ENCODE measurements at places on chromosomes 11 and 22.

DNA sequence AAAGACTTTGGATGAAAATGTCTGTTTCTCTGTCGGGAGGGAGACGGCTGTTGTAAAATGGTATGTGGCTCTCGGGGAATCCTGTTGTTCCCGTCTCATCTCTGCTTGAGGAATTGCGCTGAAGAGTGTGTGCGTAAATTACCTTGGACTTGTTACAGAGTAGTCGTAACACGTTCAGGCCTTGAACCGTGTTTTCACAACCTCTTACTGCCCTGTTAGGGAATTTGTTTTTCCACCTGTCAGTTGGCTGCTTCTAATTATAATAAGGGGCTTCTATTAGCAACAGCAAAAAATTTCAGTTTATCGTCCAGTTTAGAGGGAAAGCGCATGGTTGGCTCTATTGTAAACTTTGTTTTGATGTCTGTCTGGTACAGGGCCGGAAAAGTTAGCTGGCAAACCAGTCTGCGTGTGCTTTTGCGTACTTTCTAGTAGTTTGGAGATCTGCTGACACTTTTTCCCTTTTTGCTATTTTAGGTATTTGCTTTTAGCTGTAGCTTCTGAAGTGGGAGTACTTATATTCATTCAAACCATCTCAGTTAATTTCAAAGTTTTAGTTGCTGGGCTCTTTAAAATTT, 1.5 kb downstream of the HIPK3 start:
- no peak for DNase-seq

DNA sequence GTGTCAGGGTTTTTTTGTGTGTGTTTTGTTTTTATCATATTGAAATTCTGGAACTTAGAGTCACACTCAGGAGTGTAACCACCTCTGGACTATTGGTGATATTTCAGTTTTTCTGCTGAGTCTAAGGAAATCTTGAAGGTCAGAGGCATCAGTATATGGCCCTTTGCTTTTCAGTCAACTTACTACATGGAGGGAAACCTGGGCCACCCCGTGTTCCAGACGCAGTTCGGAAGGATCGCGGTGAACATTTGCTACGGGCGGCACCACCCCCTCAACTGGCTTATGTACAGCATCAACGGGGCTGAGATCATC, 19.9 kb downstream of the UPB1 start:
- DNase-seq = no peak

DNA sequence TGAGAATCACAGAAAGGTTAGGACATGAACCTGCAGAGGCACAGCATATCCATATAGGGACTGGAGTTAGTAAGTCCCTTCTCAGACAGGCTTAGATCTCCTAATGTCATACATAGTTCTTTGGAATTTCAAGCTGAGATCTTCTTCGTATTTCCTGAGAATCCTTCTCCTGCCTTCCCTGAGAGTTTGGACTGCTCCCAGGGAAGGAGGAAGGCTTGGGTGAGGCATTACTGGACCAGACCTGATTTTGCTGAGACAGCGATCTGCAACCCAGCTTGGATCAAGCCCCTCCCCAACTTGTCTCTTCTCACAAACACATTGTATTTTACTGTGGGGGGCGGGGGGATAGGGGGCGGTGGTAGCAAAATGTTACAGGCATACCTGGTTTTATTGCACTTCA, 108.5 kb downstream of the TSPAN18 start:
- no peak for DNase-seq

DNA sequence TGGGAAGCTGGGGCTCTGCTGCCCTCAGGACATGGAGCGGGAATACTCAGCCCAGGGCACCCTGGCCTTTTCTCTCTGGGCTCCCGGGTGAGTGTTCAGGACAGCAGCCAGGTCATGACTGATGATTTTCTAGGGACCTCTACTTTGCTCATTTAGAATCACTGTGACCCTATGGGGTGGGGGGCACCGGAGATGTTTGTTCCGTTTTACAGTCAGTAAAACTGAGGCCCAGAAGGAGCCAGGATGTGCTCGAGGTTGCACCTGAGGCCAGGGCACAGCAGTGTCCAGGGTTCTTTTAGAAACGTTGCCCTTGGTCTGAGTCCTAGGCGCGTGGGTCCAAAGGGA, 48.1 kb downstream of the SMIM38 start:
- no peak for DNase-seq

DNA sequence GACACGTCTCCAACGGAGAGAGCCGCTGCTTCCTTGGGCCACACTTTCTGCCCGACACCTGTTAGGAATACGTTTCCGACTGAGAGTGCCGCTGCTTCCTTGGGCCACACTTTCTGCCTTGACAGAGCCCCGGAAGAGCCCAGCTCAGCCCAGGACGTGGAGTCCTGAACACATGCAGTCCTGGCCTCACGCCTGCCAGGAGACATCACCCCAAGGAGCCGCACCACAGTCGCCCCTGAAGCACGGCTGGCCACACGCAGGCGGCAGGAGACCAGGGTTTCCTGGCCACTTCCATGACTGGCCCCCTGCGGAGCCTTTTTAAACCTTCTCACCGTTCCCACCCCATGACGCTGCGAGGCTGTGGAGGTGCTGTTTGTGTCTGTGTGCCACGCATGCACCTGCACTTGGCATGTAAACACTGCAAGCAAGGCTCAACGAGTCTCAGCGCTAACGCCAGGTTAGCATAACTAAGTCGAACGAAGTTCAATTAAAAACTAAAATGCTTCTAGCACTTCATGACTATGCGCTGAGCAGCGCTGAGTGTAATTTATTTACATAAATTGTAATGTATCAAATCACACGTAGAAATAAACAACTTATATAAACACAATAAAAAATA, 8.8 kb downstream of the TOLLIP start:
- no peak for DNase-seq

DNA sequence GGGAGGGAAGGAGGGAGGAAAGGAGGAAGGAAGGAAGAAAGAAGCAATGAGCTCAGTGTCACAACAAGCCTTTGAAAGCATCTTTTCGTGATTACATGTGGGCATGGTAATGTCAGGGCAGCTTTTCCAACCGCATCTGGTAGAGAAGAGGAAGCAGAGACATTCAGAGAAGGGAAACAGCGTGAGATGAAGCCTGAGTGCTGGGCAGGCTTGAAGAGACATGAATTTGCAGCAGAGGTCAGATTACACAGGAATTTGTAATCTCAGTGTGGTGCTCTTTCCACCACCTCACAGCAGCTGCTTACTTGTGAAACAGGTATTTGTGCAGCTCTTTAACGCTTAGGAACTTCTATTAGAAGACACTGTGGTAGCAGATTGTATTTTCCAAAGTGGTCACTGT, 289.5 kb upstream of the C11orf87 start:
- no peak for DNase-seq

DNA sequence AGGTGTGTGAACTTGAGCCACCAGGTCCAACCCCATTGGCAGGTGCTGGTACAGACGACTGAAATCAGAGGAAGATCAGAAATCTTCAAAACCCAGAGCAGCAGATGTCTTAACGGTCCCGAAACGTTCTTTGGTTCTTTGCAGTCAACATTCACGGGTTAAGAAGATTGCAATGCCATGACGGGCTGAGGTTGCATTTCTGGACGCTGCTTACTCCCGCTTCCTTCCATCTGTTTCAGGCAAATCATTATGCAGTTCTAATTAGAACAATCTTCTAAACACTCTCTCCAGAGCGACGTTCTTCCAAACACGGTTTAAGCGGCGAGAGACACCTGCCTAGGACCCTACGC, 492 bp upstream of the LUZP2 start:
- DNase-seq = no peak

DNA sequence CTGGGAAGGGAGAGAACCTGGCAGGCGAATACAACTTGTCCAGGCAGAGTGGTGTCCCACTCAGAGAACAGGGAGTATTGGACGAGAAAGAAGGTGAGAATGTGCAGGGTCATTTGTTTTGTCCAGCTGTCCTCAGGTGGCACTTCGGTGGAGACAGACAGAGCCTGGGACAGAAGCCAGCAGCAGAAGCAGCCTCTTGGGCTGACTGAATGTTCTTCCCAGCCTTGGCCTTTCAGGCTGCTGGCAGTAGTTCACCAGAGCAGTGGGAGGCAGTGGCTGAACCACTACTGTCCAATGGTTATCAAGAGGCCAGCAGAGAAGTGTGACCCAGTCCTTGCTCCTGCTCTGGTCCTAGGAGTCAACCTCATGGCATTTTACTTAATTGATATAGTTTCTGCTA, 331.1 kb upstream of the NARS2 start:
- no peak for DNase-seq

DNA sequence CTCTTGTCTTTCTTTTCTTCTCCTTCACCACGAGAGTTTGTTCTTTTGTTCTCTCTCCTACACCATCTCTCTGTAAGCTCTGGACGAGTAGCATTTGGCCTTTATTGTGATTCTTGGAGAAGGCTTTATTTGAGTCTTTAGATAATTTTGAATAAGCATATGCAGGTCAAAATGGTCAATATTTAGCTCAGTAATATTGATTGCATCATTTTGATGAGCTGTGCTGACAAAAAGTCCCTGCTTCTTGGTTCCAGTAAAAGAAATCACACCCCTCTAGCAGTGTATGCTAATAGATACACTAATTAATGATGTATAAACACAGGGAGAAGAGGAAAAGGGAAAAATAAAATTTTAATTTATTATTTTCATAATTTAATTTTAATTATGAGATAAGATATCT, 25.8 kb upstream of the MUC15 start:
- no peak for DNase-seq

DNA sequence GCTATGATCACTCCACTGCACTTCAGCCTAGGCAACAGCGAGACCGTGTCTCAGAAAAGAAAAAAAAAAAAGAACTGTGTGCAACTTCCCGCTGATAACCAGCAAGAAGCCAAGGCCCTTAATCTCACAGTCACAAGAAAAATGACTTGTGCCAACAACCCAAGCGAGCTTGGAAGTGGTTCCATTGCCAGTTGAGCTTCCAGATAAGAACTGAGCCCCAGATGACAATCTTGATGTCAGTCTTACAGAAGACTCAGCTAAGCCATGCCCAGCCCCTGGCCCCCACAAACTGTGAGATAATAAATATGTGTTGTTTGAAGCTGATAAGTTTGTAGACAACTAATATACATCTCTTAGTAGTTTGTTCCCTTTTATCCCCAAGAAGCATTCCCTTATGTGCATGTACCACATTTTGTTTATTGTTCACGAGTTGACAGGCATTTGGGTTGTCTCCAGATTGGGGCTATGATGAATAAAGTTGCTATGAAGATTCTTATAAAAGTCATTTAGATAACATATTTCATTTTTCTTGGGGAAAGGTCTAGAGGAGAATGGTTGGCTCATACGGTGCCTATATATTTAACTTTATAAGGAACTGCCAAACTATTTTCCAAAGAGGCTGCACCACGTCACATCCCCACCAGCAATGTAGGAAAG, 85.9 kb downstream of the TIMP3 start:
- no peak for DNase-seq

- no peak for DNase-seq
Measured at GRCh38 chr22:44583061-44583760, 85.2 kb upstream of the RTL6 start.

DNA sequence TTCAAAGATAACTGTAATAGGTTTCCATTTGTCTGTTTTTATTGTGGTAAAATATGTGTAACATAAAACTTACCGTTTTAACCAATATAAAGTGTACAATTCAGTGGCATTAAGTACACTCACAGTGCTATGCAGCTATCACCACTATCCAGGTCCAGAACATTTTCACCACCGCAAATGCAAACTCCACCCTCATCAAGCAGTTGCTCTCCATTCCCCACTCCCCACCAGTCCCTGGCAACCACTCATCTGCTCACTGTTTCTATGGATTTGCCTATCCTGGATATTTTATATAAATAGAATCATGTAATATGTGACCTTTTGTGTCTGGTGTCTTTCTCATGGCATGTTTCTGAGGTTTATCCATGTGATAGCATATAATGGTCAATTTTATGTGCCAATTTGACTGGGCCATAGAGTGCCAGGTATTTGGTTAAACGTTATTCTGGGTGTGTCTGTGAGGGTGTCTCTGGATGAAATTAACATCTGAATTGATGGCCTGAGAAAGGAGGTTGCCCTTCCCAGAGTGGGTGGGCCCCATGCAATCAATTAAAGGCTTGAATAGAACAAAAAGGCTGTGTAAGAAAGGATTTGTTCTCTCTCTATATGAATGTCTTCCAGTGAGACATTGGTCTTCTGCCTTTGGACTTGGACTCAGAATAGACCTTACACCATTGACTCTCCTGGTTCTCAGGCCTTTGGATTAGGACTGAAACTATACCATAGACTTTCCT, 17.2 kb upstream of the SMCO4 start:
- DNase-seq = no peak

GRCh38 chr22:31162015-31162765, 2.2 kb downstream of the RNF185 start:
- DNase-seq = no peak

- no peak for DNase-seq
Measured at GRCh38 chr11:108131993-108132392, 10.6 kb downstream of the ACAT1 start.

DNA sequence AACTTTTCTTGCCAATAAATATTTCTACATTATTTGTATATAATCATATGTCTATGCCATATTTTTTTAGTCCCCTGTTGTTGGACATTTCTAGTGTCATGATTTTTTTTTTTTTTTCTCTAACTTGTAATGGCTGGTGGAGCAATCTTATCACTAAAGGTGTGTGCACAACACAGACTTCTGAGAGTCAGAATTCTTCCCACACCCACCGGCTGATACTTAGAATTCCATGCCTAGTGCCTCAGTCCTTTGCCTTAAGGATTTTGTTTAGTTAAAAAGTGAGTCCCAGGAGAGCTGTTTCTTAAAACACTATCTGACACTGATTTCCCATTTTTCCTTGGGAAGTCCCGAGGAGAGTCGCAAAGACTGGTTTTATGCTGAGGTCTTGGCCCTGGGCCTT, 87.7 kb upstream of the BARX2 start:
- DNase-seq = no peak

- DNase-seq = no peak
Measured at GRCh38 chr22:21857481-21857914, 9.9 kb downstream of the MAPK1 start.

GRCh38 chr22:17980638-17981051, 43.7 kb downstream of the MICAL3 start:
- DNase-seq = no peak

- DNase-seq = no peak
Measured at GRCh38 chr11:7138051-7138450, 49.3 kb downstream of the RBMXL2 start.

DNA sequence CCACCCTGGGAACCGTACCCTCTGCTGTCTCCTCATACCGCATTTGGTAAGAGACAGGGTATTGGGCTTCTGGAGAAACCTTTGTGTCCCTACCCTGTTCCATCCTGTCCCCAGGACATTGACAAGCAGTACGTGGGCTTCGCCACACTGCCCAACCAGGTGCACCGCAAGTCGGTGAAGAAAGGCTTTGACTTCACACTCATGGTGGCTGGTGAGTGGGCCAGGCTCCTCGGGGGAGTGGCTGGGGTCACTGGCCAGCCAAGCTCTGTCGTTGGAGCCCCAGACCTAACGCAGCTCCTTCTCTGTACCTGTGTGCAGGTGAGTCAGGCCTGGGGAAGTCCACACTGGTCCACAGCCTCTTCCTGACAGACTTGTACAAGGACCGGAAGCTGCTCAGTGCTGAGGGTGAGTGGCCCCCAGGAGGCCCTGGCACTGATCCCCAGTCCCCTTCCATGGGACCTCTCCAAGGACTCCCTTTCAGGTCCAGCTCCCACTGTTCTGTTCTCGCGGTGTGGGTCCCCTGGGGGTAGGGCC, 3.8 kb upstream of the GP1BB start:
- no peak for DNase-seq
